ENCODE measurements at places on chromosomes 12 and 14. TPM values are rescaled to one million over a fixed set of nuclear protein-coding genes. Genes with fewer than 3 reads are reported as not detected.

OR4K1 gene
- total RNA-seq = not detected

OR9K2 gene
- not detected for total RNA-seq

KRT3 gene
- not detected for total RNA-seq

DNA sequence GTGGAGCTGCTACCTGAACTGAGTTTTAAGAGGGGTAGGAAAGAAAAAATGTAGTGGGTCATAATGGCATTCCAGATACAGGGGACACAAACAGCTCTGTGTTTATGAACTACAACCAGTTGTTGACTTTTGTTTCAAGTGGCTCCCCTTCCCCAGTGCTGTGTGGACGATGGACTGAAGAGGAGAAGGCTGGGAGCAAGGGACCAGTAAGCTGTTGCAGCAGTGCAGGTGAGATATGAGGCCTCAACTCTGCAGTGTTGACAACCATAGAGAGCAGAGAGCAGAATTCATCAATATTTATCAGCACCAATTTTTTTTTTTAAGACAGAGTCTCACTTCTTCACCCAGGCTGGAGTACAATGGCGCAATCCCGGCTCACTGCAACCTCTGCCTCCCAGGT, 46.6 kb downstream of the MDM2 start:
- H3K27ac ChIP-seq = no peak overlapping the region
- DNase-seq = no peak
- no peaks in the 10 kb centered on the region for H3K4me1 ChIP-seq

GRCh38 chr12:43428088-43428600, 123.9 kb downstream of the ADAMTS20 start:
- no peaks in the 10 kb centered on the region for H3K27me3 ChIP-seq
- DNase-seq = no peak
- H3K4me3 ChIP-seq = no peak overlapping the region
- no peaks in the 10 kb centered on the region for H3K4me1 ChIP-seq
- H3K36me3 ChIP-seq = no peaks in the 10 kb centered on the region

DNA sequence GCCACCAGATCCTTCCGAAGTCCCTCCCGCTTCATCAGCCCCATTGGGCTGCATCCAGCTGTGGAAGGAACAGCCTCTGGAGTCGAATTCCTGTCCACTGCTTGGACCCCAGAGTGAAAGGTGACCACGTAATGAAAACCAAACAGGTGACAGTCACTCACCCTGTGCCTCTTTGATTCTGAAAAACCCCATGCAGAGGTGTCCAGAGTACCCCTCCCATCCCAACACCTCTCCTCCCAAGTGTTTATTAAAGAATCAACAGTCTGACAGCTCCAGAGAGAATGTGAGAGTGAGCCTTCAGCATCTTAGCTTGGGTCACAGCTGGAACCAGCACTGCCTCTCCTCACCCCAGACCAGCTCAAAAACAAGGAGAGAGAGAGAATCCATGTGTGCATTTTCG, 178.6 kb upstream of the NOS1 start:
- no peaks in the 10 kb centered on the region for H3K27me3 ChIP-seq
- H3K27ac ChIP-seq = no peak overlapping the region
- H3K4me3 ChIP-seq = no peak overlapping the region

- no peak overlapping the region for H3K27ac ChIP-seq
- H3K4me1 ChIP-seq = no peaks in the 10 kb centered on the region
- H3K36me3 ChIP-seq = no peaks in the 10 kb centered on the region
- H3K4me3 ChIP-seq = no peak overlapping the region
- no peak for DNase-seq
Measured at GRCh38 chr14:39876916-39877315, 444.7 kb upstream of the FBXO33 start.
